NCI-H2107 (cell line): ENCODE measurements at places on chromosomes 1 and 21.

GRCh38 chr1:234697015-234697414, 87.0 kb upstream of the IRF2BP2 start:
- DNase-seq: no peak

- DNase-seq: no peak
These were observed 16.9 kb downstream of the CRB1 start for GRCh38 chr1:197284966-197285365.

DNA sequence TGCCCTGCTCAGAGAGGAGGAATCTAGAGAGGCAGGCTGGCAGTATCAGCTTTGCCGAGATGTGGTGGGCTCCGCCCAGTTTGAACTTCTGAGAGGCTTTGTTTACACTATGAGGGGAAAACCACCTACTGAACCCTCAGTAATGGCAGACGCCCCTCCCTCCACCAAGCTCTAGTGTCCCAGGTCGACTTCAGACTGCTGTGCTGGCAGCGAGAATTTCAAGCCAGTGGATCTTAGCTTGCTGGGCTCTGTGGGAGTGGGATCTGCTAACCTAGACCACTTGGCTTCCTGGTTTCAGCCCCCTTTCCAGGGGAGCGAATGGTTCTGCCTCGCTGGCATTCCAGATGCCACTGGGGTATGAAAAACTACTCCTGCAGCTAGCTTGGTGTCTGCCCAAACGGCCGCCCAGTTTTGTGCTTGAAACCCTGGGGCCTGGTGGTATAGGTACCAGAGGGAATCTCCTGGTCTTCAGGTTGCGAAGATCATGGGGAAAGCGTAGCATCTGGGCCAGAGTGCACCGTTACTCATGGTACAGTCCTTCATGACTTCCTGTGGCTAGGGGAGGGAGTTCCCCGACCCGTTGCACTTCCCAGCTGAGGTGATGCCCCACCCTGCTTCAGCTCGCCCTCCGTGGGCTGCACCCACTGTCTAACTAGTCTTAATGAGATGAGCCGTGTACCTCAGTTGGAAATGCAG, 43.6 kb downstream of the C21orf91 start:
- no peak for DNase-seq

- no peak for DNase-seq
These were observed 5.5 kb downstream of the PKP1 start for GRCh38 chr1:201288765-201289164.

DNA sequence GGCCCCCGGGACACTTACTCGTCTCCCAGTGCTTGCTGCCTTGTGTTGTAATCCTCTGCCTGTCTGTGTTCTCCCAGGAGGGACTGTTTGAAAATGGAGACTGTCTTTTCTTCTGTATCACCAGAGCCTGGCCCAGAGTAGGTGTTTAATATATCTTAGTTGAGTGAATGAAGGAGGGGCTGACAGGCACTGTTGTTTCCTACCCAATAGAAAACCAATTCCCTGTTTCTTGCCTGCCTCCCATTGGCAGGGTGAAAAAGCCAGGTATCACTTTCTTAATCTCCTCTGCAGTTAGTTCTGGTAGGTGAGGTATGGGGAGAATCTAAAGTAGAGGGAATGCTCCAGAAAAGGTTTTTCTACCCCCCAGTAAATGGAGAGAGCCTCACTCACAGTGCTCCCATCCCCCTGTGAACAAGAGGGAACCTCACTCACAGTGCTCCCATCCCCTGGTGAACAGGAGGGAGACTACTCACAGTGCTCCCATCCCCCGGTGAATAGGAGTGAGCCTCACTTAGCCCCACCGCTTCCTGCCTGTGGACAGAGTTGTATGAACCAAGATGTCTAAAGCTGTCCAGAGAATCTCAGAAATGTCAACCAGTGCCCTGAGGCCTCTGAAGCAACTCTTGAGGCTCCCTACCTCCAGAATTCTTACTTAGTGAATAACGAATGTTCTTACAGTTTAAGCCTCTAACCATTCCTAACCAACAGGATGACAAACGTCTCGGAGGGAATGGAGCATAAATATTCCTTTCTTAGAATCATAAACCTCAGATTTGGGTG, at the start of gene GJA5:
Gene GJA5 (minus strand): TSS at position 122 of the 780 bp plus-strand sequence. CDS start 1,364 bp downstream, outside the sequence.
- DNase-seq: no peak

DNA sequence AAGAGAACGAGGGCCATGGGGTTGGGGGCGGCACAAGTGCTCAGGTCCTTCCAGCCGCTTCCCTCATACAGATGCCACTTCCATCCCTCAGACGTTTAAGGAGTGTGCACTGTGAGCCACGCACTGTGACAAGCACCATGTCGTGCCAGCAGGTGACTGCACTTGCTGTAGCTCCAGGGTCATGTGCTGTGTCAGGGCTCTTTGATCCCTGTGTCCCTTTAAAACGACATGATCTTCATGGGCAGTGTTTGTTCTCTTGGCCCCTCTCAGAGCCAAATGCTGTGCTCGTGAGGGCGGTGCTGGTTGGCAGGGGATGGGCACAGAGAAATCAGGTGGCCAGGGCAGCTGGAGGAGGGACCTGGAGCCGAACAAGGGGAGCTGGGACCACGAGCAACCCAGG, 19.9 kb downstream of the IL10RB start:
- DNase-seq: no peak

GRCh38 chr1:167839009-167839408, 74.9 kb downstream of the ADCY10 start:
- no peak for DNase-seq

DNA sequence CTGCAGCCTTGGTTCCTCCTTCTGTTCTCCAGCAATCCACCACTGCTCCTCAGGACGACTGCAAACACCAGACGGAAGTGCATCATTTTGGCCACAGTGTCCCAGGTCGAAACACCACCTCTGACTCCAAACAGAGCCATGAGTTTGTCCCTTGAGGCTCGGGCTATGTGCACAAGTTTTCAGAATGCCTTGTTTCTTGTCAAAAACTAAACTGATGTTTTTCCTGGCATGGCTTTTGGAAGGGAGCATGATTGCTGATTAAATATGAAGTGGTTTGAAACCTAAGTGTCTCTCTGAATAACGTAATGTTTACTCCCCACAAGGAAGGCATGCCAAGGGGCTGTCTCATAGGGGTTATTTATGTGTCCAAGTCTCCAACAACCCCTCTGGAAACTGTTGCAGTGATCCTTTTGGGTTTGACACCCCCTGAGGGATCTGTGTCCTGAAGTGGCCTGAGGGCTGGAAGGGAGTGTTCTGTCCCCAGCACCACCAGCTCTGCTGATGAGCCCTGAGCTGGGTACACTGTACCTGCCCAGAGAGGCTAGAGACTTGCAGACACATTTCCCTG, 132.7 kb downstream of the PLPP3 start:
- DNase-seq: no peak

- no peak for DNase-seq
These were observed 227.3 kb upstream of the ADGRL2 start for GRCh38 chr1:81573458-81573857.

GRCh38 chr21:16082038-16082816, 352.4 kb downstream of the USP25 start:
- no peak for DNase-seq

GRCh38 chr1:51919684-51920083, 41.2 kb upstream of the NRDC start:
- DNase-seq: no peak
